ENCODE measurements at places on chromosomes 2 and 18. TPM values are rescaled to one million over a fixed set of nuclear protein-coding genes. Genes with fewer than 3 reads are reported as not detected.

DNA sequence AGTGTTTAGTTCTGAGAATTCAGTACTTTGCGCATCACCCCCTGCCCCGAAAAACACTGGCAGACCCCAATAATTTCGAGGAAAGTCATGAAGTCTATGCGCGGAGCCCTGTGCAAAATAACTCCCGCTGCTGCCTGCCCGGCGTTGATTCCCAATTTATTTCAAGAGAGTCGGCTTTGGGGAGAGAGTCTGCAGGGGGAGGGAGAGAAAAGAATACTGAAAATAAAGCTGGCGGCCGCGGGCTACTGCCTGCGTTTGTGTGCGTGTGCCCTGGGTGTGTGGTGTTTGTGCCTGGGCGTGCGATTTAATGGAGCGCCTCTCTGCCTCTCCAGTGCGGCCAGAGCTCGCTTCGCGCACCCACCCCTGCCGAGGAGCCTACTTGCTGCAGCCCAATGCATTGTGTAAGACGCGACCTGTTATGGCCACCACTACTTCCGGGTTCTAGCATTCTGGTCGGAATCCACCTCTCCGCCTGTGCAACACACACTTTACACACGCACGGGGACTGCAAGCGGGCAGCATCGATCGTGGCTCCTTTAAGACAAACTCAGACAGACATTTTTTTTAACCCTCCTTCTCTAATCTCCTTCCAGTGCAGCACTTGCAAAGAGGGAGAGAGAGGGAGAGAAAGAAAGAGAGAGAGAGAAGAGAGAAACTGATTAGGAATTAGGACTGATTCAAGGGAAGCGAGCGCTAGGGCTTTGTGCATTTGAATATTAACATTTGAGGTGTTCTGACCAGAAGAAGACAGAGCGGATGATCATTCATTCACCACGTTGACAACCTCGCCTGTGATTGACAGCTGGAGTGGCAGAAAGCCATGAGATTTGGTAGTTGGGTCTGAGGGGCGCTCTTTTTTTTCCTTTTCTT lies at the start of gene MEIS1:
TSS of gene MEIS1 (plus strand) at position 447 of the 870 bp plus-strand sequence. CDS start 732 bp downstream, outside the sequence.
- H3K27me3 ChIP-seq = no peaks in the 10 kb centered on the region
- H3K27ac ChIP-seq = peak within 1 kb of the TSS; percentile 86
- peak; percentile 97 for DNase-seq
- H3K4me3 ChIP-seq = peak within 1 kb of the TSS; percentile 82
- H3K36me3 ChIP-seq = no peaks in the 10 kb centered on the region
- no peaks in the 10 kb centered on the region for H3K4me1 ChIP-seq

- H3K27ac ChIP-seq = no peak overlapping the region
- no peaks in the 10 kb centered on the region for H3K36me3 ChIP-seq
These were observed 90.8 kb upstream of the L3MBTL4 start for GRCh38 chr18:6505498-6505875.

DNA sequence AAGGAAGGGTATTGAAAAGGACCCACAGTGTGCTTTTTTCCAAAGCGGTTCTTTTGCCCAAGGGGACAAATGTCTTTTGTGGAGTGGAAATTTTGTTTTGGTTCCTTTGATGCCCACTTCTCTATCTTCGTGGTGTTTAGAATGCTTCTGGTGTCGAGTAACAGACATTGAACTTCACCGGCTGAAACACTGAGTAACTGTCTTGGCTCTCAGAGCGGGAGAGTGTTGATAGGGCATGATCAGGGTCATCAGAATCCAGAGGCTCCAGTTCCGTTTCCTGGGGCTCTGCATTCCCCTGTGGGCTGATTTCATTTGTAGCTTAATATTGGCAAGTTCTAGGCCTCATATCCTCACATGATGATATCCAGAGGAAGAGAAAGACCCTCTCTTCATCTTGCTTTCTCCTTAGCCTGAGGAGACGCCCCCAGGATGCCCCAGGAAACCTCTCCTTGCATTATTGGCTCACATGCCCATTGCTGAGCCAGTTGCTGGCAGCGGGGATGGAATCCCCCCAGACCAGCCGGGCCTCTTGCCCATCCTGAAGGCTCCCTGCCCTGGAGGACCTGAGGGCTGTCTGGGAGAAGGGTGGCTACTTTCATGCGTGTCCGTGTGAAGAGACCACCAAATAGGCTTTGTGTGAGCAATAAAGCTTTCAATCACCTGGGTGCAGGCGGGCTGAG lies 27.9 kb upstream of the AGFG1 start:
- H3K27me3 ChIP-seq = no peaks in the 10 kb centered on the region
- no peaks in the 10 kb centered on the region for H3K4me1 ChIP-seq
- no peaks in the 10 kb centered on the region for H3K36me3 ChIP-seq
- DNase-seq = no peak

SLC9A2 gene
- total RNA-seq = 8.4 TPM

ARHGAP25 gene
- total RNA-seq = 6.7 TPM

BMP10 gene
- not detected for total RNA-seq

DNA sequence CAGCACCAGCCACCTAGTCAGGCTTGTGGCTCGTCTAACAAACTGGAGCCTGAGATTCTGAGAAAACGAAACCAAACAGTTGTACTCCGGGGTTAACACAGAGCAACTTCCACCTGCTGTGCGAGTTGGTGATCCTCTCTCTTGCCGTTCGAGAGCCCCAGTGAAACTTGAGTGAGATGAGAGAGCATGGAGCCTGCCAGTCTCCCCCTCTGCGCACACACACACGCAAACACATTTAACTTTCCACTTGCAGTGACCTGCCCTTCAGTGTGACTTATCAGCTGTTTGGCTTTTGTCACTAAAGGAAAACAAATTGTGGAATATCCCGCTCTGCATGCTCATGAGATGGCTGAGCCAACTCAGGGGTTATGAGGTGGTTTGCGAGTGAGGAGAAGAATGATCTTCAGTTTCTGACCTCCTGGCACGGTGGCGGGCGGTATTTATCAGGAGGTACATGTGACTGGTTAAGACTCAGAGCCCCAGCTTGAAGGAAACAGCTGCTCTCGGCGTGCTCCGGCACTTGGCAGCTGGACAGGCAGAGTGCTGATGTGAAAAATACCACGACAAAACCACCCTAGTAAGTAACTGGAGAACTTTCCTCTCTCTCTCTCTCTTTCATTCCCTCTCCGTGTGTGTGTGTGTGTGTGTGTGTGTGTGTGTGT lies at the start of gene RASGRP3:
TSS of gene RASGRP3 (plus strand) at position 519 of the 662 bp plus-strand sequence. CDS start 38,488 bp downstream, outside the sequence.
- no peaks in the 10 kb centered on the region for H3K27me3 ChIP-seq
- DNase-seq = peak; percentile 87
- H3K27ac ChIP-seq = peak within 1 kb of the TSS; percentile 75
- peaks cover 6% of the 10 kb centered on the region for H3K4me1 ChIP-seq
- H3K4me3 ChIP-seq = peak within 1 kb of the TSS; percentile 63
- no peaks in the 10 kb centered on the region for H3K36me3 ChIP-seq

DNA sequence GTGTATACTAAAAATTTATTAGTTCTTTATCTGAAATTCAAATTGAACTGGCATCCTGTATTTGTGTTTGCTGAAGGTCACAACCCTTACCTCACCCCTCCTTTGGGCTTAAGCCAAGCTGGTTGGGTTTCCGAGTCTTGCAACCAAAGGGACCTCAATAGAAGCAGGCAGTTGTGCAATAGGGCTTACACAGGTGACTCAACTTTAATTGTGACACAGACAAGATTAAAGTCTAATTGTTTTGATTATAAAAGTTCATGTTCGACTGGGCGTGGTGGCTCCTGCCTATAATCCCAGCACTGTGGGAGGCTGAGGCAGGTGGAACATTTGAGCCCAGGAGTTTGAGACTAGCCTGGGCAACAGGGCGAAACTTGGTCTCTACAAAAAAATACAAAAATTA lies 71.5 kb downstream of the RAB31 start:
- H3K4me1 ChIP-seq = no peaks in the 10 kb centered on the region
- DNase-seq = no peak
- H3K27me3 ChIP-seq = no peaks in the 10 kb centered on the region
- no peak overlapping the region for H3K4me3 ChIP-seq
- H3K36me3 ChIP-seq = no peaks in the 10 kb centered on the region
- H3K27ac ChIP-seq = no peak overlapping the region

DNA sequence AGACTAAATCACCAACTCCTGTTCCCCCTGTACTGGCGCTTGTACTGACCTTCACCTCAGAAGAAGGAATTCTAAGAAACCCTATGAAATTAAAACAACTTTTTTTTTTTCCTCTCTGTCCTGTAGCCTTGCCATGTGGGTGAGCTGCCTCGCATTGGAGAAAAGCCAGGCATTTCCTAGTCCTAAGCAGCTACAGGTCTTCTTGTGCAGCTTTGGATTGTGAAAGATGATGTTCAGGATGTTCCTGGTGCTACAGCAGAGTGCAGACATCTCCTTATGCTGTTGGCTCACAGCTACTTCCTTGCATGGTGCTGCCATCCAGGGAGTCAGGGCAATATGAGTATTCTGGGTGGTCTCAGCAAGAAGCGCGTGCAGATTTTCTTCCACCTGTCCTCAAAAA lies 11.9 kb downstream of the PIK3C3 start:
- no peak overlapping the region for H3K27ac ChIP-seq
- DNase-seq = peak; percentile 44
- H3K4me3 ChIP-seq = no peak overlapping the region

DNA sequence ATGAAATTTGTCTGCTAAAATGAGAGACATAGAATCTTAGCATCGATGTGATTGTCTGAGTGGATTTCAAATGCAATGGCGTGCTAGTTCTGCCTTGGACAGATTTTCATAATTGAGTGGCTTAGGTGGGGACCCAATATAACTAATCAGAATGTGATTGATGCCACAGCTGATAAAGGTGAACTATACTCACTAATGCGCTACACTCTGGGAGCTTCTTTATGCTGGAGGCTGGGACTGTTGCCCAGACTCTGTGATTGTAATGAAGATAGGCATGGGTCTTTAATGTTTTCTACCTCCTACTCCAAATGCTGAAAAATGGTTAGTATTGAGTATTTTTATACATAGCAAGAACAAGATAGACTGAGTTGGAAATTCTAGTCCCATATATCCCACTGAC lies 339.5 kb upstream of the SLC39A10 start:
- H3K4me3 ChIP-seq = no peak overlapping the region
- H3K27ac ChIP-seq = no peak overlapping the region
- H3K4me1 ChIP-seq = no peaks in the 10 kb centered on the region
- H3K36me3 ChIP-seq = no peaks in the 10 kb centered on the region
- DNase-seq = no peak
- H3K27me3 ChIP-seq = no peaks in the 10 kb centered on the region

TXNDC2 gene
- 30.5 TPM for total RNA-seq

SNORC gene
- 14.5 TPM for total RNA-seq

- no peak overlapping the region for H3K27ac ChIP-seq
- no peaks in the 10 kb centered on the region for H3K4me1 ChIP-seq
- H3K36me3 ChIP-seq = no peaks in the 10 kb centered on the region
These were observed 429.5 kb downstream of the CCDC85A start for GRCh38 chr2:56613254-56613653.

- no peaks in the 10 kb centered on the region for H3K4me1 ChIP-seq
- no peaks in the 10 kb centered on the region for H3K27me3 ChIP-seq
- no peaks in the 10 kb centered on the region for H3K36me3 ChIP-seq
- no peak overlapping the region for H3K4me3 ChIP-seq
- no peak for DNase-seq
These were observed 167.9 kb downstream of the FBXO15 start for GRCh38 chr18:73979742-73980141.

LBX2 gene
- 1.4 TPM for total RNA-seq

CHRND gene
- total RNA-seq = 0.16 TPM

GRCh38 chr2:69171897-69172525 lies 159.0 kb downstream of the ANTXR1 start:
- peaks cover 3% of the 10 kb centered on the region for H3K4me1 ChIP-seq
- H3K4me3 ChIP-seq = no peak overlapping the region
- H3K36me3 ChIP-seq = no peaks in the 10 kb centered on the region
- H3K27me3 ChIP-seq = no peaks in the 10 kb centered on the region

- no peaks in the 10 kb centered on the region for H3K4me1 ChIP-seq
- H3K4me3 ChIP-seq = no peak overlapping the region
- no peak for DNase-seq
- H3K27me3 ChIP-seq = no peaks in the 10 kb centered on the region
These were observed 49.5 kb upstream of the PLEKHM3 start for GRCh38 chr2:208074610-208075356.

GRCh38 chr2:191739194-191739593 lies 61.3 kb downstream of the NABP1 start:
- H3K27ac ChIP-seq = no peak overlapping the region
- DNase-seq = no peak
- no peaks in the 10 kb centered on the region for H3K27me3 ChIP-seq
- no peaks in the 10 kb centered on the region for H3K36me3 ChIP-seq
- no peaks in the 10 kb centered on the region for H3K4me1 ChIP-seq

GRCh38 chr2:129074298-129074920 lies 755.7 kb upstream of the HS6ST1 start:
- H3K36me3 ChIP-seq = no peaks in the 10 kb centered on the region
- no peak for DNase-seq
- no peaks in the 10 kb centered on the region for H3K27me3 ChIP-seq
- no peaks in the 10 kb centered on the region for H3K4me1 ChIP-seq

GRCh38 chr2:180196419-180196977 lies 189.4 kb upstream of the CWC22 start:
- no peaks in the 10 kb centered on the region for H3K4me1 ChIP-seq
- no peak for DNase-seq
- H3K27me3 ChIP-seq = no peaks in the 10 kb centered on the region
- H3K27ac ChIP-seq = no peak overlapping the region

- H3K36me3 ChIP-seq = no peaks in the 10 kb centered on the region
- DNase-seq = peak; percentile 50
- H3K27me3 ChIP-seq = no peaks in the 10 kb centered on the region
- peaks cover 7% of the 10 kb centered on the region for H3K4me1 ChIP-seq
- no peak overlapping the region for H3K27ac ChIP-seq
These were observed 26.1 kb downstream of the KCTD18 start for GRCh38 chr2:200483729-200484198.

CDK5R2 gene
- 1.6 TPM for total RNA-seq

NYAP2 gene
- total RNA-seq = 0.24 TPM

- no peak overlapping the region for H3K27ac ChIP-seq
- no peak overlapping the region for H3K4me3 ChIP-seq
- no peaks in the 10 kb centered on the region for H3K36me3 ChIP-seq
These were observed 47.1 kb downstream of the NEDD4L start for GRCh38 chr18:58091099-58091611.

DNA sequence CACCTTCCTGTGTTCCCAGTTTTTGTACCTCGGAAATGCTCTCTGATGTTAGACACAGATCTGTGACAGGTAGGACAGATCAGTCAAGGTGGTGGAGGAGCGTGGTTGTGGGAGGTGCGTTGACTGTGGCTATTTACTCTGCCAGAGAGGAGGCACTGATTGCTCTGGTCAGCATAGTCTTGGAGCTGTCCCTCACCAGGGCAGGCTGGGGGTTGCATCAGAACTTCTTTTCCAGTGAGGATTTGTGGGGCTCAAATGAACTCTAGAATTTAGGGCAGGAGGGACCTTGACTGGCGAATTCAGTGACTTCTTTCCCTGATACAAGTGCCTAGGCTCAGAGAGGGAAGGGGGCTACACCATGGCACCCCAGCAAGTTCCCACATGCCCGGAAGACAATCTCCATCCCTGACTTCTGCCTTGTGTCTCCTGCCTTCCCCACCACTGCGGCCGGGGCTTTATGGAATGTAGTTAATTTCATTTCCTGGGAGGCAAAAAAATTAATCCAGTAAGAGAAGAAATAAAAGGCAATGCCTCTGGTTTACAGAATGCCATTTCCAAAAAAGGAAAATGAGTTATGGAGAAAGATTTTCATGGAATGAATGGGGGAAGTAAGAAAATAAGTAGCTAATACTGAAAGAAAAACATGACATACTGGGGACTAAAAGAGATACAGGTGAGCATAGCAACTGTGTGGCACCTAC lies 26.1 kb downstream of the NIFK start:
- no peak overlapping the region for H3K4me3 ChIP-seq
- H3K27me3 ChIP-seq = no peaks in the 10 kb centered on the region
- no peaks in the 10 kb centered on the region for H3K36me3 ChIP-seq
- no peak overlapping the region for H3K27ac ChIP-seq

All from testis (tissue), 5 donors.